ENCODE measurements at places on chromosomes 5 and 9.

GRCh38 chr5:1479581-1480188 lies 34.4 kb upstream of the SLC6A3 start:
- DNase-seq: no peak

- DNase-seq: no peak
Observed at GRCh38 chr5:180333661-180334060, 19.5 kb downstream of the GFPT2 start.

- DNase-seq: no peak
Observed at GRCh38 chr5:178298283-178298807, 65.7 kb upstream of the PHYKPL start.

DNA sequence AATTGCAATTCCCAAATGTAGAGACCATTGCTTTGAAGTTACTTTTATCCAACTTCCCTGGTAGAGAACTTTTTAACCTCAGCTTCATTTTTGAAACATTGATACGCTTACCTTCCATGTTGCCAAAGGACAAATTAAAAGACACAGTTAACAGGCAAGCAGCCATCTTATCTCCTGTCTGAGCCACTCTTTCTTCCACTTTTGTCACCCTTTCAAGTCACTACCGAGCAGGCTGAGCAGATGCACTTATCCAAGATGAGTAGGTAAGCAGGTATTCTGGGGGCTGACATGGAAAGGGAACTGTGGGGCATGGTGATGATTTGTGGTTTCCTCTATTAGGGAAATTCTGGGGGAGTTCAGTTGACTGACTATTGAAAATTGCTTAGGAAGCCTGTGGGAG lies 66.7 kb downstream of the DOCK2 start:
- DNase-seq: no peak

DNA sequence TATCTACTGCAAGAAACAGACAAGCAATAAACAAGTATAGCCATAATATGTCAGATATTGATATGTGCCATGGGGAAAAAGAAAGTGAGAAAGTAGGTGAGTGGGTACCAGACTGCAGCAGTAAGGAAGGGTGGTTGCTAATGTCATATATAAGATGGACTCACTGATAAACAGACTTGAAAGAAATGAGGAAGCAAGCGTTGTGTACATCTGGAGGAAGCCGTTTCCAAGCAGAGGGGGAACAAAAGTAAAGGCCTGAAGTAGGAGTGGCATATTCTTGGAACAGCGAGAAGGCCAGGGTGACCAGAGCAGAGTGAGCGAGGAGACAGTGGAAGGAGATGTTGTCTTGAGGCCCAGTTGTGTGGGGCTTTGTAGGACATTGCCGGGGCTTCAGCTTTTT lies 142.2 kb upstream of the MAP3K1 start:
- no peak for DNase-seq

GRCh38 chr5:91123901-91124300 lies 259.2 kb downstream of the ARRDC3 start:
- no peak for DNase-seq

GRCh38 chr5:107169867-107170266 lies 500.9 kb downstream of the EFNA5 start:
- DNase-seq: no peak

- DNase-seq: no peak
Observed at GRCh38 chr5:178866946-178867345, 7.2 kb downstream of the ZNF354B start.

GRCh38 chr9:124707666-124708065 lies 63.4 kb downstream of the NR6A1 start:
- no peak for DNase-seq

DNA sequence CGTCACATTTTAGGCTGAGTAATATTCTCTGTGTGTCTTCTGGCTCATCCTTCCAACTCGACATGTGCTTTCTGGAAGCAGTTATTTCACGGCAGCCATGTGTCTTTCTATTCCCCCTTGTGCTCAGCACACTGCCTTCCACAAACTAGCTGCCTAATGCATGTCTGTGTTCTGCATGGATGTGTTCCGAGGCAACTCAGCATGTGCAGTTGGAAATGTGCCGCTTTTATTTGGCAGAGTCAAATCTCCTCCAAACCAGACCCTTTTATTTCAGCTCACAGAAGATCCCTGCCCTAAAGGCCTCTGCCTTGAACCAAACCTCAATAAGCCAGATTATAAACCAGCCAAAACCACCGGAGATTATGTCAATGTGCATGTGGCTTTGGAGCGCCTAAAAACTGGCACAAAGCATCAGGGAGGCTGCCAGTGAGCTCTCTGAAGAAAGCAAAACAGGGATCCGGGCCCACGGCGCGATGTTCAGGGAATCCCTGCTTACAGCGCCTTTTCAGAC lies 360.2 kb downstream of the DEPDC1B start:
- DNase-seq: no peak

GRCh38 chr5:67363963-67364362 lies 167.4 kb upstream of the CD180 start:
- DNase-seq: no peak

DNA sequence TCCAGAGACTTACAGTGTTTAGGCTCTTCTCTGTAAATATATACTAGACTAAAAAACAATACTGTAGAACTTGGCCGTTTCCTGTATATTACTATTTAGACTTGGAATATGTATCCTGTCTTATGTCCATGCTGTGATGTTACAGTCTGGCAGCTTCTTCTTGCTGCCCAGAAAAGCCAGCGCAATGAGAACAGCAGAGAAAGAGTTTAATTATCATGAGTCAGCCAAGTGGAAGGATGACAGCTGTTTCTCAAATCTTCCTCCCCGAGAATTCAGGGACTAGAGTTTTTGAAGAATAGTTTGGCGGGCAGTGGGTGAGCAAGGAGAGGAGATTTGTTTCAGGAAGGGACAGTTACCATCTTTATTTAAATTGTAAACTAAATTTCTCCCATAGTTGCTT lies 37.5 kb downstream of the NAA35 start:
- no peak for DNase-seq

DNA sequence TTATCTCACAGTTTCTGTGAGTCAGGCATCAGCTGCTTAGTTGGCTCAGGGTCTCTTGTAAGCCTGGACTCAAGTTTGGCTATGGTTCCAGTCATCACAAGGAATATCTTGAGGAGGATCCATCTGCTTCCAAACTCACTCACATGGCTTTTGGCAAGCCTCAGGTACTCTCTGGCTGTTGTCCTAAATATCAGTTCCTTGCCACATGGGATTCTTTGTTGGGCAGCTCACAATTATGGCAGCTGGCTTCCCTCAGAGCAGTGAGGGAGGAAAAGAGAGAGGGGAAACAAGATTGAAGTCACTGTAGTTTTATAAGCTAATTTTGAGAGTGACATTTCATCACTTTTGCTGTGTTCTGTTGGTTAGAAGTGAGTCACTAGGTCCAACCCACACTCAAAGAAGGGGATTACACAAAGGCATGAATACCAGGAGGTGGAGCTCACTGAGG lies 144.5 kb downstream of the GCNT1 start:
- DNase-seq: no peak

DNA sequence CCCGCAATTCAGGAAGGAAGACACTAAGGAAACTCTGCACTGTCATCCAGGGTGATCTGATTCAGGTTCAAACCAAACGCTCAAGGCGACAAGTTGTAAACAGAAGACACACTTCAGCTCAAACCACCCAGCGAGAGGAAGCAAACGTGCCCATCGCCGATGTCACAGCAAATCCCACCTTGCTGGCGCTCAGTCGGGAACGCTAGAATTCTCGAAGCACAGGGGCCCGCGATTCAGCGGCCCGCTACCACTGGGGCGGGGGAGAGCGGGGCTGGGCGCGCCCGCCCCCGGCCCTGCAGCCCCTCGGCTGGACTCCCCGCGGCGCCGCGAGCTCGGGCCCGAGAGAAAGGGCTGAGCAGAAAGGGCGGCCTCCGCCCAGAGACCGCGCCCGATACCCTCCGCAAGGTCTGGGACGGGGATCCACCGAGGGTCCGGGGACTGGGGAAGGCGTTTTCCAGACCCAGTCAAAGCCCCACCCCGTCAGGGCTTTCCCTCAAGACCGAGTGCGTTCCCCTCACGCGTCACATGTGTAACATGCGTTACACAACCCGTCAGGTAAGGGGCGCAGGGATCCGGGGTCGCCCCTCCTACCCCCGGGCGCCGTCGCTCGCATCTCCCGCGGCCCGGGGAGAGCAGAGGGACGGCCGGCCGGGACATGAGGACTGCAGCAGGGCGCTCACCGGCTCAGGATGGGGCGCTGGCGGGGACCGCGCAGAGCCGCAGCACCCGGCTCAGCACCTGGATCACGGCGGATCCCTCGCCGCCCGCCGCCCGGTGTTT lies 469 bp downstream of the AGTPBP1 start:
- no peak for DNase-seq

GRCh38 chr9:137439158-137439714 lies 1.9 kb downstream of the ENTPD8 start:
- DNase-seq: no peak

DNA sequence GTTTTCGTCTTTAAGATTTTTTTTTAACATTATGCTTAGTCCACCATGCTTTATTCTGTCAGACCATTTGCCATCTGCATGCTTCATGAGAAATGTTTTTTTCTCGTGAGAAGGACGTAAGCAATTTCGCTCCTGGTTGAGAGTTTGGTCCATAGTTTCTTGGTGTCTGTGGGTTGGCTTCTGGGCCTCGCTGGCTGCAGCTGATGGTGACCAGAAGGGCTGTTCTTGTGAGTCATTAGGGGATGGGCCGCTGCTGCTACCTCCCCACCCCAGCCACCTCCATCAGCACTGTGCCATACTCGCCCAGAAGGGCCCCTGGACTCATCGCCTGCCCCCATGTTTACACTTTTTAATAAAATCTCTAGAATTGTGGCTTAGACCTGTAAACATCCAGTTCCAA lies 11.4 kb downstream of the SYK start:
- DNase-seq: no peak

GRCh38 chr9:13758936-13759335 lies 479.4 kb upstream of the MPDZ start:
- DNase-seq: no peak

DNA sequence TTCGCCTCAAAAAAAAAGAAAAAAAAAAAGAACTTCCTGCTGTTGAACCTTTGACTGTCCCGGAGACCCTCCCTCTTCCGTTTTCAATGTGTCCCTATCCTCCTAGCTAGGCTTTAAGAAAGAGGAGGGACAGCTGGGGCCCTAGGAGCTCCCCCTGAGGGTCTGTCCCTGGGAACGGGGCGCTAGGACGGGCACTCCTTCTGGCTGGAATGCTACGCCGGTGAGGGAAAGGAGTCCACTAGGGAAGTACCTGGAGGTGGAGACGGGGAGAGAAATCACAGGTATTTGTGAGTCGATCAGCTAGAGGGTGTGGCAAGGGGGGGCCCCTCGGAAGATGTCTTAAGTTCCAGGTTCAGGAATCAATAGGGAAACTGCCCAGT lies 4.6 kb downstream of the SIT1 start:
- DNase-seq: no peak

- no peak for DNase-seq
Observed at GRCh38 chr5:67123819-67124218, 72.8 kb downstream of the CD180 start.
